ENCODE measurements at places on chromosomes 1 and 21.

- DNase-seq: no peak
Observed at GRCh38 chr1:167594822-167595221, 35.2 kb upstream of the RCSD1 start.

DNA sequence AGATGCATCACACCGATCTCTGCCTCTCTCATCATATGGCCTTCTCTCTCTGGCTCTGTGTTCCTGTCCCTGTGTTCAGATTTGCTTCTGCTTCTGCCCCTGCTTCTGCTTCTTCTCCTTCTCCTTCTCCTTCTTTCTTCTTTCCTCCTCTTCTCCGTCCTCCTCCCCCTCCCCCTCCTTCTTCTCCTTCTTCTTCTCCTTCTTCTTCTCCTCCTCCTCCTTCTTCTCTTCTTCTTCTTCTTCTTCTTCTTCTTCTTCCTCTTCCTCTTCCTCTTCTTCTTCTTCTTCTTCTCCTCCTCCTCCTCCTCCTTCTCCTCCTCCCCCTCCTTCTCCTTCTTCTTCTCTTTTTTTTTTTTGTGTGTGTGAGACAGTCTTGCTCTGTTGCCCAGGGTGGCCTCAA, 139.9 kb upstream of the KLHDC7A start:
- no peak for DNase-seq

DNA sequence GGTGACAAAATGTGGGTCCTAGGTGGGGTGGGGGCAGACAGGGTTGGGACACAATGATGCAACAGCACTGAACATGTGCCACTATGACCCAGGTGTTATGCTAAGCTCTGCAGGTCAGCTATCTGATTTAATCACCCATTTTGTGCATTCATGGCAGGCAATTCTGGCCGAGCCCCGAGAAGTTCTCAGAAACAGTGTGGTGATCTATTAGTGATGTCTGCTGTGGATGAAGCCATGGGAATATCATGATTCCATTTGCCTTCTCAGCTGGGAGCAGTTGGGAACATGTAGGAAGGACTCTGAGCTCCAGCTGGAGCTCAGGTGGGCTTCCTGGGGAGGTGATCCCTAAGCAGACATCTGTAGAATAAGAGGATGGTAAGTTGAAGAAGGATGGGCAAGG, 194.0 kb upstream of the POU3F1 start:
- no peak for DNase-seq

DNA sequence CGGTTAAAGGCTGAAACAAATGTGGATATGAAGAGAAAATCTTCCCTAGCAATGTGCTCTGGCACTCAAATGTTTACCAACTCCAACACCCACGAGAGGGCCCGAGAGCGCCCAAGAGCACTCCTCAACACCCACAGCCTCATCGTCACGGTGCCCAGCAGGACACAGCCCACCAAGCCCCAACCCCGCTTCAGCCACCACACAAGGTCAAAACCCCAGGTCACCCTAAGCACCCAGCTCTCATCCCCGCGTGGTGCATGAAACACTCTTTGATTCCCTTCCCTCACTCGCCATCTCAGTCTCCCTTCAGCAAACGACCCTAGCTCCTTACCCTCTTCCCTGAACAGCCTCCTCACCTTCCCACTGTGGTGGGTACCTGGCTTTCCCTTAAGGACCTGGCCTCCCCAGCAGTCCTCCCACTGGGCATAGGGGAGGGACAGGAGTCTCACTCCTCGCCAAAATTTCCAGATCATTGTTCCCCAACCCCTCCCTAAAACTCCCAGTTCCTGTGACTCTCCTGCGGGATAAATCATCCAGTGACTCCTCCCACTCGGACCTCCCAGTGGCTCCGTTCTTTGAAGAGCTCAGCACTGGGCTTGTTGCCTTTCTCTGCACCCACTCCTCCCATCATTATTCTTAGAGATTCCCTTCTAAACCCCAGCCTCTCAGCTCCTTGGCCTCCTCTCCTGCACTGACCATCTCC, 170.4 kb upstream of the SYT6 start:
- DNase-seq: no peak

DNA sequence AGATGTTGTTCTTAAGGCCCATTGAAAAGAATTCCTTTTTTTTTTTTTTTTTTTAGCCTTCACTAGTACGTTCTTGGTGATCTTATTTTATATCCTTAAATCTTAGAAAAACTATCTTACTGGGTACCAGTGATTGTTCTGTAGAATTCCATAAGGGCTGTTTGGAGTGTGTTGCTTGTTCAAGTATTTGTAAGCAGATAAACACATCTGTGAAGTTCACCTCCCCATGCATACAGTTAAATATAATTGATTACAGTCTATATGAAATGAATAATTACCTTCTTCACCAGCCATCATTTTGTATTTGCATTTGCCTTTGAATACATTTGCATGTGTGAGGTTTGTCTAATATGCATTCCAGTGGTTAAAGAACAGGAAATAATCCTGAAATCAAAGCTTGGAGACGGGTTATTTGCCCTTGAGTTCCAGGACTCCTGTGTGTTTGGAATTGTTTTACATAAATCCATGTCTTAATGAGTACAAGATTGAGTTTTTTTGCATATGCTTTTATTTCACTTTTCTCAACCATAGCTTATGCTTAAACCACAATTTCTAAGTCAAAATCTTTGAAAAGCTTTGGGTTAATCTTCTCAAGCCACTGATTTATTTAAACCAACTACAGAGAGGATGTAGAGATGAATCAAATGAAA, 73.1 kb downstream of the VPS13D start:
- no peak for DNase-seq

DNA sequence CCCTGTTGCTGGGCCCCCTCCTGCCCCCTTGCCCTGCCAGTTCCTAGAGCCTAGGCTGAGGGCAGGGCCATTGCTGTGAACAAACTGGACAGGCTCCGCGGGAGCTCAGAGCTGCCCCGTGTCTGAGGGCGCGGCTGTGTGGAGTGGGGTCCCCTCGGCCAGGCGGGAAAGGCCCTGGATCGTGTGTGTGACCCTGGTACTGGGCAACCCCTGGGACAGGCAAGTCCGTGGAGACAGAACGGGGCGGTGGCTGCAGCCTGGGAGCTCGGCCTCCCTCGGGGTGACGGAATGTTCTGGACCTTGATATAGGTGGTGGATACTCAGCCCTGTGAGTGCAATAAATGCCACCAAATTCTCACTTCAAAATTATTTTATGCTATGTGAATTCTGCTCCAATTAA, 27.7 kb upstream of the C1orf159 start:
- no peak for DNase-seq

GRCh38 chr1:197675583-197676208, 99.6 kb downstream of the DENND1B start:
- DNase-seq: no peak

GRCh38 chr1:58812468-58812867, 28.6 kb upstream of the JUN start:
- DNase-seq: no peak

DNA sequence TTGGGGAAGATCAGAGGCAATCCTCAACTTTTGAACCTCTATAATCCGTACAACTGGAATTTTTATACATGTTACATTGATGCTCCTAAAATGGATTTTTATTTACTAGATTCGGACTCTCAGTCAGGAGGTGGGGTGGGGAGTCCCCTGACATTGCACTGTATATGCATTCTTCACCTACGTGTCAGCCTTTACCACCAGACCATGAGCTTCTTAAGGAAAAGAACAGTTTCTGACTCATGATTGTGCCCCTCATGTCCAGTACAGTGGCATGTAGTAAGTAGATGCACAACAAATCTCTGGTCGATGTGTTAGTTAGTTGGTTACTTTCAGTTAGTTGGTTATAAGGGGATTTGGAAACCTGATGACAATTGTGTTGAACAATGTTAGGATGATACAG, 15.4 kb downstream of the LPAR3 start:
- no peak for DNase-seq

DNA sequence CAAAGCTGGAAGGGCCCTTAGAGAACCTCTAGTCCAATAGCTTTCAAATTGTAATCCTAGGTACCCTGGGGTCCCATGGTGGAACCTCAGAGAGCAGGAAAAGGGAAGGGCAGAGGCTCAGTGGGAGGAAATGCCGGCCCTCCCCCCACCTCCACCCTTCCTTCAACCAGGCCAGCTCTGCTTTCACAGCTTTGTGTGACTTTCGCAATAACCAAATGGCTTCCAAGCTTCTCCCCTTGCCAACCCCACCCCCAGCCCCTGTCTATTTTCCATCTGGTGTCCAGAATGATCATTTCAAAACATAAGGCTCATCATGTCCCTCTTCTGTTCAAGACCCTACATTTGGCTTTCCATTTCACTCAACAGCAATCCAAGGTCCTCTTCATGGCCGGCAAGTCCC, 74.4 kb downstream of the CD58 start:
- DNase-seq: no peak

DNA sequence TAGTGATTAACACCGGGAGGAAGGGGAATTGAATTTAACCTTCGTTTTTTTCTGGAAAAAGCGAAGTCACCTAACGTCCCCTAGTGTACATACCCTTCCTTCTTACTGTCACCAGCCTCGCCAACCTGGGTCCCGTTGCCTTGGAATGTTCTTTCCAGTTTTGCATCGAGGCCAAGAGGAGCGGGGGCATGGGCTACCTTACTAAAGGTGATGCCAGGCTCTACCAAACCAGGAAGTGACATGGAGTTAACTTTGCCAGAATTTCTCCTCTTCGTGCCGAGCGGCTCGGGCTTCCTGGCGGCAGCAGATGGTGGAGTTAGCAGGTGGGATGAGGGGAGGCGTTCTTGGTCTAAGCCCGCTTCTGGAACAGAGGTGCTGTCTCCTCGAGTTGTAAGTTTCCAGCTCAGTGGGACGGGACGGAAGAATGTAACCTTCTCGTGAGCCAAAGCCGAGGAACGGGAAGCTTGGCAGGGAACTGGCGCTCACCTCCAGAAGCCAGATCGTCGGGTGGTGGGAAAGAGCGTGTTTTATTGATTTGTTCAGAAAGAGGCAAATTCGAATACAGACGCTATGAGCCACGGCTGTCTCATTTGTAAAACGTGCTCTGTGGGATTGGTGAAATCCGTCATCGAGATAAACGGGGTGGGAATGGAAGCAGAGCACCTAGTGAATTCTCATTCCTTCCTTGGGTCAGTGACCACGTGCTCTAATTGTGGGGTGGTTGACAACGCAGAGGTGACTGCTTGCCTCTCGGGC, 486 bp downstream of the NIPAL3 start:
- no peak for DNase-seq

DNA sequence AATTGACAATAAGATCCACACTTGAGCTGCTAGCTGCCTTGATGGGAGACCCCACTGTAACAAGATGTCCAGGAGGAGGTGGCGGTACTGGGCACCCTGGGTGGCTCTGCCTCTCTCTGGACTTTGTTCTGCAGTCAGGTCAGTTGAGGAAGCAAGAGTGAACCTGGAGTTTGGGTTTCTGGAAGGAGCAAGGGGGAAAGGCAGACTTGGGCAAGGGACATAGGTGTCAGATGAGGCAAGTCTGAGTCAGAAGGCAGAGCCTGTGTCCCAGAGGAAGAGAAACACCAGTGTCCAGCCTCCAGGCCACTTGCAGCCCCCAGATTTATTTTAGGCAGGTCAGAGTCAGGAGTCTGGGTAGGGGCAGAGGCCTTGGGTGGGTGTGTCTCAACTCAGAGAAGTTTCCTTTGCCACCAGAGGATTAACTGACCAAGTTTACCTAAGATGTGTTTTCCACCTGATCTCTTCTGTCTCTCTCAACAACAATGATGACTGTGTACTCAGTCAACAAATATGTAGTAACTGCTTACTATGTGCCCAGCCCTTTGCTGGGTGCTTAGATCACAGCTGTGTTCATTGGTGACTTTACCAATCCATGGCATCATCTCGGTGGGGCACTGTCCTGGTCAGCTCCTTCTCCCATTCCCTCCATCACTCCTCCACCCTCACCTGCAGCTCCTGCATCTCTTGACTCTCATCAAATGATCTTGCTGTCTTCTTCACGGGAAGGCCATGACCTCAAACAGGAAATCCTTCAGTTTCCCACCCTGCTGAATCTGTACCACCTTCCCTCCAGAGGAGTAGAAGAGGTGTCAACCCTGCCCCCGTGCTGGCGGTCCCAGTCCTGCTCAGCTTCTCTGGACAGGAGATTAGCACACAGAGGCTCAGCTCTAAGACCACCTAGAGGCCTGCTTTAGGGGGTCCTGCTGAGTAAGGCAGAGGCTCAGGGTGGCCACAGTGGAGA, 36.6 kb downstream of the ELF3 start:
- DNase-seq: no peak

DNA sequence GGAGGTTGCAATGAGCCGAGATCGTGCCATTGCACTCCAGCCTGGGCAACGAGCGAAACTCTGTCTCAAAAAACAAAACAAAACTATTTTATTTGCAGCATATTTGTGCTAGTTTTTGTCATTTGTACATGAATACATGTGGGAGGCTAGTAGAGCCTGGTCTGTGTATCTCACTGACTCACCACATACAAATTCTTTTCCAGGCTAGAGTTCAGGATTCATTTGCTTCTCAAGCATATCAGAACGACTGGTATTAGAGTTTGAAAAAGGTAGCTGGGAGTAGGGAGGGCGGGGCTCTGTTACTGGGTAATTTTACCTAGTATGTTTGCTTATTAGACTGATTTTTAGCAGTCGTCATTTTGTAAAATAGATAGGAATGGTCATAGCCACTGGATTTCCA, 4.5 kb upstream of the TOR3A start:
- no peak for DNase-seq

DNA sequence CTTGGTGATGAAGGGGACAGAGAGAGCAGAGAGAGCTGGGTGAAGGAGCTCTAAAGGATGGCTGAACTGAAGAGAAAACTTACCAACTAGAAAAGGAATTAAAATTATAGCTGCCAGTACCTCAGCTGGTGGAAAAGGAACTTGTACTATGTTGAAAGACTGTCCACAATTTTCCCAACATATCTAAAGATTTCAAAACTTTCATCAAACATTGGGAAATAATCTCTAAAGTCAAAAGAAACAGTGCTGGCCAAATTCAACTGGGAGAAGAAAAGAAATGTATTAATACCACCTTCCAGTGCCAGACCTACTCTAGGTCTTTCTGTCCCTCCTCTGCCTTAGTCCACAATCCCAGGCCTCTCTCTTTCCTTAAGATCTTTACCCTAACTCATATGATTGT, 6.1 kb downstream of the SMG5 start:
- DNase-seq: no peak

GRCh38 chr1:201656311-201657032, 117.5 kb downstream of the NAV1 start:
- no peak for DNase-seq

DNA sequence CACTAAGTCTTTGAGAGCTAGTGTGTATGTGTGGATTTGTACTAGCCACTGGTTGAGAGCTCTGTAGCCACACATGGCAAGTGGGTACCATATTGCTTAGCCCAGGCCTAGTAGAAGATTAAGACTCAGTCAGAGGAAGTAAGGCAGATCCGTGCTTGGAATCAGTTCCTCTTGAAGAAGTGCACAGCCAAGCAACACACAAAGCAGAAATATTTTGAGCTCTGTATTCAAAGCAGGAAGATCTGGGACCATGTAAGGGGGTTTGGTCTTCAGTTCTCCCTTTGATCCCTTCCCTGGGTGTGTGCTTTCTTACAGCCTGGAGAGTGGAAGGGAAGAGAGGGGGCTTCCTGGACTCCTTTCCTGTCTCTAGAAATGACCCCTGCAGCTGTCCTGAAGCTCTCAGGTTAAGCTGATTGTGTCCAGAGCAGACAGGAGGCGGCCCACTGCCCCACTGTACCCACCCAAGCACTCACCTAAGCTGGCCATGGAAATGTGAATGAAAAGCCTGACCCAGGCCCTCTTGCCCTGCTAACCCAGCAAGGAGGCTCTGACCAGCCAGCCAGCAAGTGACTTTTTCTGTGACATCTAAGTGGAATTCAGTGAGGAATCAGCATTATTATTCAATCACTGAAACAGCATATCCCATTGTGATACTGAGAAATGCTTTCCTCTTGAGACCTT, 3.6 kb downstream of the ETS2 start:
- no peak for DNase-seq

Measured in thoracic aorta (tissue), 2 donors.